Stimulated activated CD8-positive, alpha-beta memory T cell treated with anti-CD3 and anti-CD28 coated beads, Interleukin-4, amount 100 ng/mL, for 1 hour (primary cell): ENCODE measurements at places on chromosomes 1 and 21.
A peak's percentile ranks its signal among the peaks of the same experiment; 100 is the strongest.

- DNase-seq: no peak
Observed at GRCh38 chr1:234932511-234933430, 195.9 kb downstream of the TOMM20 start.

- no peak for DNase-seq
Observed at GRCh38 chr1:21755067-21755466, 27.9 kb downstream of the USP48 start.

GRCh38 chr1:33762962-33763361, 100.9 kb upstream of the HMGB4 start:
- no peak for DNase-seq

GRCh38 chr1:116115476-116116439, 4.6 kb downstream of the MAB21L3 start:
- DNase-seq: no peak

- DNase-seq: no peak
Observed at GRCh38 chr1:235411489-235412486, 44.6 kb downstream of the TBCE start.

GRCh38 chr21:42463861-42464515, 32.0 kb downstream of the RSPH1 start:
- DNase-seq: peak; percentile 38

- DNase-seq: no peak
Observed at GRCh38 chr1:167186771-167187170, 33.9 kb upstream of the POU2F1 start.

DNA sequence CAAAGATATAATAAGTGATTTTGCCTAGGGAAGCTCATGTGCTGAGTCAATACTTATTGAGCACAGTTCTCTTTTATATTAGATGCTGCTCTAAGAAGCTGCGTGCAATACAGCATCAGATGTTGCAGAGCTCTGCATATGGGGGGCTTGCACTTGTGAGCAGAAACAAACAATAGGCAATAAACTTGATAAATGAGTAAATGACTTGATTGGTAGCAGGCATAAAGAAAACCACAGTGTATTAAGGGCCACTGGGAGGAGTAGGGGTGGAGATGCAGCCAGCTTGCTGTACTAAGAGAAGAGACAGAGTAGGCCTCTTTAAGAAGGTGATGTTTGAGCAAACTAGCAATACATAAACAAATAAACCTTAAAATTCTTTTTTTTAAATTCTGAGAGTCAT, 598.5 kb upstream of the ADAMTS5 start:
- no peak for DNase-seq

DNA sequence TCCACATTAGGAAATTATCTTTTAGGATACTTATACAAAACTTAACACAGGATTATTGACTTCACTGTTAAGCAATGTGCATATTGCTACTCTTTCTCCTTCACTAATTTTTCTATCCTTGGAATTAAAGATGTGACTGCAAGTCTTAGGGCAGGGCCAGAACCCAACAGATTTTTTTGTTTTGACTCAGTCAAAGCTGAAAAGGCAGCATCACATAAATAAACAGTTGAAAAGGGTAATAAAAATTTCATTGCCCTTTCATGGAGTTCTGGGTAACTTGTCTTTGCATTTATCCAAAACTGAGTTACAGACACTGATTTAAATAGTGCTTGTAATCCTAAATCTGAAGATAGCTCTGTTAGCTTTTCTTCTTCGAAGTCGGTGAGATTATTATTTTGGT, 1.9 kb upstream of the TMEM35B start:
- no peak for DNase-seq

DNA sequence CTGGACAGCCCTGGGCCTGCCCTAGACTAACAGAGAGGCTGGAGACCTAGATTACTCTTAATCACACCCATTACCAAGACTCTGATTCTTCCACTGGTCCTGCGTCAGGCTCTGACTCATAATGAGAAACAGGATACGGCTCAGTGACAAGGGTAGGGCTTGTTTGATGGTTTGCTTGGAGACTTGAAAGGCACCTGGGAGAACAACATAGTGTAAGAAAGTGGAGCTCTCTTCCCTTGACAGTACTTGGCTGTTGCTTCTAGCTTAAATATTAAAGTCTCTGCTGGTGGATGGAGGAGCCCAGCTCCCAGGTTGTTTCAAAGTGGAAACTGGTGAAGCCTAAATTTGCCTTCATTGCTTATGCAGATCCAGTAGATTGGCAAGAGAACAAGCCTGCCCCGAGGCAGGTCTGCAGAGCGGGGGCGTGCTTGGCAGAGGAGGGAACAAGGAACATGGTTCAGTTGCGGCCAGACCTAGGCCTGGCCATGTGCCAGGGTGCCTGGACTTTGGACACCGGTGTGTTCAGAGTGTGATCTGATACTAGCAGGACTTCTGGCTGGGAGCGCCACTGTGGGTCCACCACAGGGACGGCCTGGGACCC, 480.6 kb downstream of the CAMTA1 start:
- DNase-seq: no peak

GRCh38 chr1:114379987-114380386, 131.0 kb downstream of the TRIM33 start:
- DNase-seq: no peak

DNA sequence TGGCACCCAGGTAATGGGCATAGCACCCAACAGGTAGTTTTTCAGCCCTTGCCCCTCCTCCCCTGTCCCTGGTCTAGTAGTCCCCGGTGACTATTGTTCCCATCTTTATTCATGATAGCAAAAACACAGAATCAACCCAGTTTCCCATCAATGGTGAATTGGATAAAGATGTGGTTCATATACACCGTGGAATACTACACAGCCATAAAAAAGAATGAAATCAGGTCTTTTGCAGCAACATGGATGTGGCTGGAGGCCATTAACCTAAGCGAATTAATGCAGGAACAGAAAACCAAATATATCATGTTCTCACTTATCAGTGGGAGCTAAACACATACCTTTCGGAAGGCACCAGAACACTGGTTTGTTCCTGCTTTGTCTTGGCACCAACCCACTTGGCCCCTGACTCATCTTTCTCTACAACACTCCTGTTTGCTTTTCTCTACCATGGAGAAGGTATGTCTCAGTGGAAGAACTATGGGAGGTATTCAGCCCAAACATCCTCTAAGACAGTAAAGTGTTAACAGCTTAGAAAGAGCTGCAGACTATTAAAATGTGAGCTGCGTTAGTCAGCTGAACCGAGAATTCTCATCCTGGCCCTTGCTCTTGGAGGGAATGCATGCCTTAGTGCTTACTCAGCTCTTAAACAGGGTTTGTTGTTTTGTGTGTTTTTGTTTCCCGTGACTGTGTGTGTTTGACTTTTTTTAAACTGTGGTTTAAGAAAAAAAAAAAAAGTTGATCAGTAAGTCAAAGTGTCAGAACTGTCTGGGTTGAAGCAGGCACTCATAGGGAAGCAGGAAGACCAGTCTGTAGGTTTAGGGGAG, 203.0 kb downstream of the TOMM20 start:
- no peak for DNase-seq

GRCh38 chr1:47226121-47226838, 5.7 kb downstream of the TAL1 start:
- no peak for DNase-seq

GRCh38 chr1:167900907-167901306, 13.0 kb downstream of the ADCY10 start:
- DNase-seq: no peak

- DNase-seq: peak; percentile 79
Observed at GRCh38 chr1:32273391-32274208, 18.3 kb upstream of the HDAC1 start.

DNA sequence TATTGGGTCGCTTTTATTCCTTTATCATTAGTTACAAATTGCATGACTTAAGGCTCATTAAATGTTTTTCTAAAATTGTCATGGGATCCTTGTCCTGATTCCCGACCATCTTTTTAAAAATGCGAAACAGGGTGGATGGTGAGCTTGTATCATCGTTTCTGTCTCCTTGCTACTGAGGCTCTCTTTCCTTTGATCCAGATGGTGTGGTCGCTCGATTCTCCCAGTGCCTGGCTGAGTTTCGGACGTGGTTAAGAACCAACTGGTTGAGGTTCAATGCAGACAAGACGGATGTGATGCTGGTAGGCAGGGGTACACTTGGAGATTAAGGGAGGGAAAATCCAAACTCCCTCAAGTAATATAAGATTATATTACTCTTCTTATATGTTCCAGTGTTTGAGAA, 1.2 kb downstream of the MIER1 start:
- no peak for DNase-seq

DNA sequence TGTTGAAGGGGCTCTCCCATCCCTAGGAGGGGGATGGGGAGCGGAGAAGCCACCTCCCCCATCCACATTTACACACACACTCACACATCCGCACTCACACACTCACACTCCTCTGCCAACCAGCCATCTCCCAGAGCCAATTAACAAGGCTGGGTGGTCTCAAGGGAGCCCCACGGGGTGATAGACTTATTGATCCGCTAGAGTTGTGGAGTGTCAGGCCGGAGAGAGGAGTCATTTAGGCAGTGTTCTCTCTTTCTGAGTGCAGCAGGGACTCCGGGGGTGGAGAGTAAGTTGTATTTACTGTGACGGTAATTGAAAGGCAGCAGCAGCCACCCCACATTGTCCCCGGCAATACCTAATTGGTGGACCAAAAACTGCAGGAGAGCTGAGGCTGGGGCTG, 61.6 kb downstream of the KLHDC7A start:
- DNase-seq: no peak

- no peak for DNase-seq
Observed at GRCh38 chr21:40731206-40731605, 115.8 kb downstream of the DSCAM start.

DNA sequence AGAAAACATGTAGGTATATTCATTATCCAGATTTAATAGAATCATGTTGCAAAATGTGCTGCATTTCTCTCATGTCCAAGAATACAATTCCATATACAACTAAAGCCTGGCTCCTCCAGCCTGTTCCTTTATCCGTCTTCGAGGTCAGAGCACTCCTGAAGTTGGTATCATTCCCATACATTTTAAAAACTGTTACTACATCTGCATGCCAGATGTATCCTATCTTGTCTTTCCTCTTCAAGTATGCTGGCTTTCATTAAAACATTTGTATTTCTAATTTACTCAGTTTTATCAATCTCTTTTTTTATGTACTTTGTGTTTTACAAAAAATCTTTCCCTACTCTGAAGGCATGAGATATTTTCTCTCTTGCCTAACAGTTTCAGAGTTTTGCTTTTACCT, 536.6 kb upstream of the USP24 start:
- DNase-seq: no peak

DNA sequence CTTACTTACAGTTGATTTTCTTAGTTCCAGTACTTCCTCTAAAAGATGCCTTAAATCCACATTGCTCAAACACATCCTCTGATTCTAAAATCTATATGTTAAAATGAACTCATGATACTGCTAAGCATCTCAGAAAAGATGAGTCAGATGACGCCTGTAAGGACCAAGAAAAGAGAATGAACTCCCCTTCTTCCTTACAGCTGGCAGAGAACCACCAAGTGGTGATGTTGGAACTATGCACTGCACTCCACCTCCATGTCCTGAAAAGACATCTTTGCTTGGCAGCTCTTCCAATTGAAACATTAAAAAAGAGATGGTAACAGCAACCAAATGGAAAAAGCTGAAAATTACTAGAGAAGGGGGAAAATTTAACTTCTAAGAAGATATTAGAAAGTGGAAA, 648.8 kb downstream of the PTPRC start:
- no peak for DNase-seq

DNA sequence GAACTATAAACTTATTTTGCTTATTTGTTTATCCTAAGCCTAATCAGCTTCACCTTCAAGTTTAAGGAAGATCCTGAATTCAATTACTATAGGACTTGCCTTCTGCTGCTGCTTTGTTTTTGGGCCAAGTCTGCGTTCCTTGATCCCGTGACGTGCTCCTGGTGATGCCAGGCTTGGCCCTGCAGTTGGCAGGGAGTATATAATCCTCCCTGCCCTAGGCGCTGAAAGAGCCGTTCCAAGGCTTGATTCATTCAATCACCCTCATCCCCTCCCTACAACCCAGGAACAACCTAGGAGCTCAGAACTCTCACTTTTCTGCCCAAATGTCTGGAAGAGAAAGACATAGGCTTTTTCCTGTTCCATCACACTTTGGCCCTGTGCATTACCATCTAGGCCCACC, 12.4 kb upstream of the LRRN2 start:
- DNase-seq: no peak
